ENCODE measurements at places on chromosomes 5 and 9. TPM values are rescaled to one million over a fixed set of nuclear protein-coding genes. Genes with fewer than 3 reads are reported as not detected.

The GALT gene
- 21.3 TPM for total RNA-seq

The PIGO gene
- total RNA-seq: 15.2 TPM

The UGCG gene
- 70.0 TPM for total RNA-seq

The MLANA gene
- total RNA-seq: not detected

The ANKRD18B gene
- not detected for total RNA-seq

The ANKRD31 gene
- total RNA-seq: 0.13 TPM

The PAPPA gene
- 5.7 TPM for total RNA-seq

The PNPLA7 gene
- 32.1 TPM for total RNA-seq

The PPP2R2B gene
- 0.29 TPM for total RNA-seq

The C9orf50 gene
- total RNA-seq: not detected

The IL3 gene
- total RNA-seq: not detected

GRCh38 chr5:73419465-73420390 lies 28.8 kb downstream of the FOXD1 start:
- DNase-seq: no peak

DNA sequence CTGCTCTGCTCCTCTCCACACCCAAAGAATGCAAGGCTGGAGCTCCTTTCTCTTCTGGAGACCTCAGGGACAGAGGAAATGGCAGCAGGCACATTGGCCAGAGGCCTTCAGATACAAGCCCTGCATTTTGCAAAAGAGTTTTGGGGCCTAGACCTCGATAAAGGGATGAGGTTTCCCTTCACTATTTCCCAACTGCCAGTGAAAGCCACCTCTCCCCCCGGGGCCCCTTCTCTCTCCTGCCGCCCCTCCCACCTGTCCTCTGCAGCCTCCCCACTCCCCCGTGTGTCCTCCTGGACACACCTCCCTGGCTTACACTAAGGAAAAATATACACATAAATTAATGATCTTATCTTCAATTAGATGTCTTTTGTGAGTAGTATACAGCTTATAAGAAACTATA lies 21.3 kb upstream of the LMNB1 start:
- DNase-seq: no peak

DNA sequence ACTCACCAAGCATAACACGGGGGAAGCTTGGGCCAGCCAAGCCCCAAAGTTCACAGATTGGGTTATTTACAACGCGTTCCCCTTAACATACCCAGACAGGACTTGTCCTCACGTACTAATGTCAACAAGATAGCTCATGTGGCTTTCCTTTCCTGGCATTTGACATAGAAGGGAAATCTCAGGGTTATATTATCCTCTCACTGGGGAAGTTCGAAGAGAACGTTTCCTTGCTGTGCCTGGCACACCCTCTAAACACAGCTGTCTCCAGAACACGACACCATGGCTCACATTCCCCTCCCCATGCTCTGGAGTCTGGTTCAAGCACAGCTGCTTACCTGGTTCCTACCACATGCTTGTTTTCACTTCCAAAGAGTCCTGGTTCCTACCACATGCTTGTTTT lies 46.8 kb upstream of the OTULINL start:
- DNase-seq: no peak

DNA sequence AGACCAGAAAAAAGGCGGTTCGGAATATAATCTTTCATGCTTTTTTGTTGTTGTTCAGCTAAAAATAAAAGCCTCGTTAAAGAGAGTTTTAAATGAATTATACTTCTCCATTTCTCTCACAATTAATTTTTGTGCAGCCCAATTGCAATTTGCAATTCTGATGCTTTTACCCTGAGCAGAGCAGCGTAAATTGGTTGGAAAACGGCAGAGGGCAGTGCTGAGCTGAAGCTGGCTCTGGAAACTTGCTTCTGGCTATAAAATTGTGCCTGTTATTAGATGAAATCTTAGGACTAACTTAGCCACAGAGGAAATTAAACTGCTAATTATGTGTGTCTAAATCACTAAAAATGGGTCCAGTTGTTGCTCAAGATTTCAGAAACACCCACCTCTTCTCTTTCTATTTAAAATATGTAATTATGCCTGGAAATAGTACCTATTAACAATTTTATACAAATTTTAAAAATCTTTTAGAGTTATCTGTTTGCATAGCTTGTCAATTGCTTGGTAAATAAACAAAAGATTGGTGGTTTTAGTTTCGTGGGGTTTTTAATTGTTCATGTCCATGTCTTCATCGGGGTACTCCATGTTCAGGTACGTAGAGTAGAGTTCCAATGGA lies 441.8 kb upstream of the TLE4 start:
- DNase-seq: no peak

DNA sequence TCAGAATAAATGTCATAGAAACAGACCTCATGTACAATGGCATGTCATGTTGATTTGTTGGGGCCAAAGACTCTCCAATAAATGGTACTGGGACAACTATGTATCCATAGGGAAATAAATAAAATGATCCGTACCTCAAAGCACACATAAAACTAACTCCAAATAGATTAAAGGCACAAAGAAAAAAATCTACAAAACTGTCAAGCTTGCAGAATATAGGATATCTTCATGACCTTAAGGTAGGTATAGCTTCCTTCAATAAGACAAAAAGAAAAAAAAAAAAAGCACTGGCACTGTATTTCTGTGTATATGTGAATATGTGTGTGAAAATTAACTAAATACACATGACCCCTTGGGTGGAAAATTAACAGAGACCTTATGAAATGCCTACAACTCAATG lies 101.9 kb downstream of the DIRAS2 start:
- no peak for DNase-seq

DNA sequence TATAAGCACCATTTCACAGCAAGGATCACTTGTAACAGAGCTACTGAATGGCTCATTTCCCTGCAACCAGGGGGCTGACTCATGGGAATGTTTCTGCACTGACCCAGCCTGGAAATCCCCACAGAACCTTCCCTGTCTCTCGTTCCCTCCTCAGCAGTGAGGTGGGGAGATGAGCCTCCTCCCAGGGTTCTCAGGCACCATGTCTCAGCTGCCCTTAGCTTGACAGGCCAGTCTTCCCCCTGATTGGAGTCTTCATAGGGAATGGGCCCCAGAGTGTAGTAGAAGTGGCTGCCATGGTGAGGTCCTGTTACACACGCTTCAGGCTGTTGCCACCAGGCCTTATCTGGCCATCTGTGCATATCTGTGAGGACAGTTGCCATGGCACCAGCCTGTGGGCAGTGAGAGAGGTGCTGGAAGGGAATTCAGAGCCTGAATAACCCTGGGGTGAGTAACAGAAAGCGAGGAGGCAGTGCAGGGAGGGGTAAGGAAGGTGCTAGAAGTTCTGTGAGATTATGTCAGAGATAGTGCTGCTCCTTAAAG lies 324.4 kb downstream of the ENC1 start:
- no peak for DNase-seq

DNA sequence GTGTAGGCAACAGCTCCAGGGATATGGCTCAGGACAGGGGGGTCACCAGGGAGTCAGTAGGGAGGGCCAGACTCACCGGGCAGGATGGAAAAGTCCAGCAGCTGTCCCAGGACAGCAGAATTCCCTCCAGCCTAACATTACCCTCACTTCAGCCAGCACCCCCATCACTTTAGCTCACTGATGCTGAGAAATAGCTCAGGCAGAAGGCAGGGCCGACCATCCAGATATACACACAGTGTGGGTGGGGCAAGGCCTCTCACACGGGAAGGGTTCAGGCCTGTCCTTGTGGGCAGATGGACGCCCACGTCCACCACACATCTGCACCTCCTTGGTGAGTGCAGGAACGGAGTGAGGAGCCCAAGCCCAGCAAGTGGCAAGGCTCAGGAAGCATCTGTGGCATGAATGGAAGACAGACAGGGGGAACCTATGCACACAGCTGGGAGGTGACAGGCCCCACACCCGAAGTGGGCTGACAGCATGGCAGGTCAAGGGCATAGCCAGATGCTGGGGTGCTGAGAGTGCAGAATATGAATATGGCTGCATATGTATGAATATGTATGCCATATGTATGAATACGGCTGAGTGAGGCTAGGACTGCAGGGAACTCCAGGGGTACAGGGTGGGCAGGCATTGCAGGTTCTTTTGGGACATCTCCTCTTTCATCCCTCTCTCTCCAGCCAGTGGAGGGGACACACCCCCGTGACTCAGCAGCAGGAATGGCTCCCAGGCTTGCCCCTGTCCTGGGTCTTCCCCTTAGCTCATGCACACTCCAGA lies 17.0 kb downstream of the BICD2 start:
- DNase-seq: no peak

- DNase-seq: no peak
These were observed 139.3 kb downstream of the AOPEP start for GRCh38 chr9:94865582-94866452.

- DNase-seq: no peak
These were observed 98.6 kb downstream of the AOPEP start for GRCh38 chr9:94824913-94825610.

DNA sequence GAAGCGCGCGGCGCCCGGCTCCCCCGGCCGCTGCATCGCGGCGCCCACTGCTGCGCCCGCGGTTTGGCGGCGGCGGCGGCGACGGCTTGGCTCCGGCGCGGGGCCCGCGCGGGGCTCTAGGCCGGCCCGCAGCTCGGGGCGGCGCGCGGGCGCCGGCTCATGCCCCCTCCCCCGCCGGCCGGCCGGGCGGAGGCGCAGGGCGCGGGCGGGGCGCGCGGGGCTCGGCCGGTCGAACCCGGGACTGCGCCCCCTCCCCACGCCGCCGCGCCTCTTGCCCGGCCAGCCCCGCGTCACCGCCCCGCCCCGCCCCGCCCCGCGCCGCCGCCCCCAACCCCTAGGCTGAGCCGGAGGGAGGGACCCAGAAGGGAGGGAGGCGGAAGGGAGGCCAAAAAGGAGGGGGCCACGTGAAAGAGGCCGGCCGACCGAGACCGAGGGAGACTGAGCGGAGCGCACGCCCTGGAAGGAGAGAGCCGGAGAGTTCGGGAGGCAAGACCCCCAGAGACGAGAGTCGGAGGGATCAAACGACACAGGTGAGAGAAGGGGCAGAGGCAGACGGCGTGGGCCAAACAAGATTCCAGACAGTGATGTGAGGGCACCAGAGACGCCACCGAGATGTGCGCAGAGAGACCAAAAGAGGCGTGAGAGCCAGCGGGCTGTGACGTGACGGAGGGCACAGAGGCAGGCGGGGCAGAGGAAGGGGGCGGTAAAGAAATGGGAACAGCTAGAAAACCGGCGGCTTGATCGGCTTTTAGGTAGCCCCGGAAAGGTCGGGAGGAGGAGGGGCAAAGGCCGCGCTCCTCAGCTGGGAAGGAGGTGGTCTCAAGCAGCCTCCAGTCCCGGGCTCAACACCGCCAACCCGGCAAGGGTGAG lies at the start of gene BARX1:
Gene BARX1 (minus strand): TSS at position 245 of the 870 bp plus-strand sequence. CDS start 209 bp downstream, at position 36.
- DNase-seq: no peak

DNA sequence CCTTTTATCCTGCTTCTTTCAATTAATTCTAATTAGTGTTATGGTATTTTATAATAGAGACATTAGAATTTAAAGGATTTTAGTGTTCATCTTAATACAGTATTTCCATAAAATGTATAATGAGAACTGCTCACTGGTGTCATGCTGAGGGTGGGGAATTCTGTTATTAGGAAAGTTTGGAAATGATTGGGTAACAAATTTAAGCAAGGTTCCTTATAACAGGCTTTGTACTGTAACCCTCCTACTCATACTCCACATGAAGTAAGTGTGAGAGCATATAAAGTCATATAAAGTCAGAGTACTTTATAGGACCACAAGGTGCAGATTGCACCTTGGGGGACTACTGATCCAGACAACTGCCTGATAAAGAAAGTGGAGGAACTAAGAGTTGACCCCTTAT lies 42.2 kb downstream of the SV2C start:
- DNase-seq: no peak

GRCh38 chr5:11385901-11386293 lies 518.3 kb downstream of the CTNND2 start:
- DNase-seq: no peak

DNA sequence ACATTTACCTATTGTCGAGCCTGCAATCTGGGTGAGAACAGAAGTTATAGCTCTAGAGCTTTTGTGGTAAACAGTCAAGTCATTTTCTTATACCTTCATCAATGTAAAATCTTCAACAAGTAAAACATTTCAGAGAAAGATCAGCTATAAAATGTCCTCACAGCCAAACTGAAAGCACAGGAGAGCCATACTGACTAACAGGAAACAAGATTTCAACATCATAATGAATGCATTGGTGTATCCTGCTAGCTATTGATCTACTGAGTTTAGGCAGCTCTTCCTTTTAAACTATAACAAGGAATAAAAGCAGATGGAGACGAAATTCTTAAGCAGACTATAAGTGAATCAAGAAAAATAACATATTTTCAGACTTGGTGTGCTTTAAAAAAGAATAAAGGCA lies 1522.9 kb upstream of the WWC1 start:
- no peak for DNase-seq

DNA sequence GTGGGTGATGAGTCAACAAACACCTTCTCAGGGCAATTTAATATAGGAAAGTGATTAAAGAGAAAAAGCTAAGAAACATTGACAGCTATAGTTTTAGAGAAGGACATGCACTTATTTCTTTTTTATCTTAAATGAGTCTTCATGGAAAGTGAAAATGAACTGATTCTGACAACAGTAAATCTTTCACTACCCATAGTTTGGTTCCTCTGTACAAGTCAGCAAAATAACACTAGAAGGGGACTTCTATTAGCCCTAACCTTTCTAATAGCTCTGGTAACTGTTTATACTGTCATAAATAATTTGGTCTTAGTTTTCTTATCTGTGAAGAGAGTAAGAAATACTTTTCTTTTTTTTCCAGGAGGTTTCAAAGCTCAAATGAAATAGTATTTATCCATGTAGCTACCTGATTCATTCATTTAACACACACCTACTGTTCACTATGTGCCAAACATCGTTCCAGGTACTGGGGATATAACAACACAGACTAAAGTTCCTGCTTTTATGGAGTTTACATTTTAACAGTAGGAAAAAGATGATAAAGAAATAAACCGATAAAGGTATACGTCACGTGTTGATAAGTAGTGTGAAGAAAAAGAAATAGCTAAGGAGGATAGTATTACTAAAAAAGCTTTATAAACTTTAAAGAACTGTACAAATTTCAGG lies 148.2 kb downstream of the PCSK1 start:
- no peak for DNase-seq

GRCh38 chr5:178851951-178852350 lies 7.8 kb upstream of the ZNF354B start:
- no peak for DNase-seq

DNA sequence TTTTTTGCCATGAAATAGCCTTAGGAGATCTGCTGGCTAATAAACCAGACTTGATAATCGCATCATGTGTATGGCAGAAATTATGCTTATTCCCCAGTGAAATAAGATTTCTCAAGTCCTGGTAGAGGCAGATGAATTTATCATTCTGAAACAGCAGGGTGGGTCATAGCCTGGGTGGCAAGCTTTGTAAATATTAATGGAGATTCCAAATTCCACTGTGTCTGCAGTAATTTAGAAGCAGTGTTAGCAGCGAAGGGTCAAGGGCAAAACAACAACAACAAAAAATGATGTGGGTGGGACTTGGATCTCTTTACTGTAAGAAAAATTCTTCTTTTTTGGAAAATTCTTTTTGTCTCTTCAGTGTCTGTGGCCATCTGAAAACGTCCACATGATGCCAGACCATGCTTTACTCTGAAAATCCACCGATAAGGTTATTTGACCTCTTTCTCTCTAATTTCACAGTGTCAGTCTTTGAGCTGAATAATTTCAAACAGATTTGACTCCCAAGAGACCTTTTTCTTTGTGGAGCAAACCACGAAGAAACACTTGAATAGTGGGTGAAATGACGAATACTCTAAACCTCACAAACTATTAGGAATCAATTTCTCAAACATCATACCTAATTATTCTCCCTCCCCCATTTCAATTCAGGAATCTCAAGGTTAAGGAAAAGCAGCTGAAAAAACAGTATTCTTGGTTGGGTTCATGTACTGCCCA lies 106.0 kb upstream of the RPS23 start:
- DNase-seq: no peak

GRCh38 chr5:56024810-56025150 lies 30.0 kb upstream of the IL6ST start:
- no peak for DNase-seq

Measured in mesenteric fat pad (tissue), 1 donor.